ENCODE measurements at places on chromosomes 4 and X.

DNA sequence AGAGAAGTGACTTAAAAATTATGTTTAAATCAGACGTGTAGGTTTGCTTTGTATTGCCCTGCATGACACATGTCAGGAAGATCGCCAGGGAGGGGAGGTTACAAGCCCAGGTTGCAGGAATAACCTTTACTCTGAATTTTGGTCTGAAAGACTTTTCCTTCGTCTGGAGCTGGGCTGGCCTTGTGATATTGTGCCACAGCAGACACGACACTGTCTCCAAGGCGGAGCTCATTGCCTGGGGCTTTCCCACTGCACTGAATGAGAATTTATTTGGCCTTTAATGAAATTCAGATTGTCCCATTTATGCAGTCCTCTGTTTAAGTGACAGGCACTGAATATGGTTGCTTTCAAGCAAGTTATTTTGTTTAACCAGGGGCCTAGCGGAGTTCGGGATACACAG is 45.1 kb downstream of the RHOH start:
- no peak for DNase-seq

DNA sequence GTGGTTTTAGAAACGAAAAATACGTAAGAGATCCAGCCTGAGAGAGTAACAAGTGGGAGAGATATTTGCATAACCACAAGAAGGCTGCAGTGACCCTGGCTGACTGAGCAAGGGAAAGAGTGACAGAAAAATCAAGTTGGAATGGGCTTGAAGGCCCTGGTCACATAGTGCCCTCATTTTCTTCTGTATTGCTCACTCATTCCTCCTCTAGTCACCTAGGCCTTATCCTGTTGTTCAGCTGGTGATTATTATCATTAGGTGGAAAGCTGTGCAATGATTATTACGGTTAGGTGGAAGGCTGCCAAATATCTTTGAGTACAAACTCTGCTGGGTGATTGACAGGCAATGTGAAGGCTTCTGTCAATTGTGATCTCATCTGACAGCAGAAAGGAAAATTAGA is 2384.1 kb downstream of the PCDH7 start:
- DNase-seq = no peak

DNA sequence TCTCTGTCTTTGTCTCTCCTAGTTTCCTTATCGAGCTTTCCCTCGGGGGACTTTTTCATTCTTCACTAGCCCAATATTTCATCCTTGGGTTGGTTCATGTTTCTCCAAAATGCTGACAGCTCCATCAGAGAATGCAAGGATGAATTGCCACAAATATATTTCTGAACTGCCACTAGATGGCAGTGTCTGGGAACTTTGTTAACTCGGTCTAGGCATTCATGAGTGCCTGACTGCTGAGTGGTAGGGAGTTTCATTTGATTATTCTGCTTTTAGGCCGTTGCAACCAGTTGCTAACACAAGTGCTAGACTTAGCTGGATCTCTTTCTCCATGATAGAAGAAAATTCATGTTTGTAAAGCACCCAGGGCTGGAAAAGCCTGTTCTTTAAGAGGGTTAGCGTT is 73.5 kb upstream of the RAP2C start:
- DNase-seq = no peak

GRCh38 chr4:48133669-48134068 is 381 bp downstream of the TXK start:
- no peak for DNase-seq

- no peak for DNase-seq
Observed at GRCh38 chr4:75718529-75718928, 5.8 kb upstream of the USO1 start.

All from D721Med (cell line).